ENCODE measurements at places on chromosomes 4 and X.

DNA sequence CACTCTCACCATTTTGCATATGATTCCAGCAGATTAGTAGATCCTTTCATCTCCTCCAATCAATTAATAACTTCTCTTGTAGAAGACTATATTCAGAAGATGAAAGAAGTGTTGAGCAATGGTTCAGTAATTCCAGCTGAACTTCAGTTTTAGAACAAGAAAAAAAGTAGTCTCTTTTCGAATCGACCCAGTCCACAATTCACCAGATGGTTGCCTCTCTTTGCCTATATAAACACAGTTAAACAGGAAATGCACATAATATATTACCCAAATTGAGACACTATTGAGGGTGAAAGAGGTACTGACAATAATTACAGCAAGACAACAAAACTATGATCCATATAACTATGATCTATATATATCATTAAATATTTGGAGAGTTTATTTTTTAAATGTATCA lies 16.8 kb upstream of the FAM241A start:
- DNase-seq: no peak

GRCh38 chr4:17168571-17168970 lies 270.1 kb upstream of the LDB2 start:
- DNase-seq: no peak

- no peak for DNase-seq
These were observed 722 bp upstream of the EFHC2 start for GRCh38 chrX:44344194-44344593.

DNA sequence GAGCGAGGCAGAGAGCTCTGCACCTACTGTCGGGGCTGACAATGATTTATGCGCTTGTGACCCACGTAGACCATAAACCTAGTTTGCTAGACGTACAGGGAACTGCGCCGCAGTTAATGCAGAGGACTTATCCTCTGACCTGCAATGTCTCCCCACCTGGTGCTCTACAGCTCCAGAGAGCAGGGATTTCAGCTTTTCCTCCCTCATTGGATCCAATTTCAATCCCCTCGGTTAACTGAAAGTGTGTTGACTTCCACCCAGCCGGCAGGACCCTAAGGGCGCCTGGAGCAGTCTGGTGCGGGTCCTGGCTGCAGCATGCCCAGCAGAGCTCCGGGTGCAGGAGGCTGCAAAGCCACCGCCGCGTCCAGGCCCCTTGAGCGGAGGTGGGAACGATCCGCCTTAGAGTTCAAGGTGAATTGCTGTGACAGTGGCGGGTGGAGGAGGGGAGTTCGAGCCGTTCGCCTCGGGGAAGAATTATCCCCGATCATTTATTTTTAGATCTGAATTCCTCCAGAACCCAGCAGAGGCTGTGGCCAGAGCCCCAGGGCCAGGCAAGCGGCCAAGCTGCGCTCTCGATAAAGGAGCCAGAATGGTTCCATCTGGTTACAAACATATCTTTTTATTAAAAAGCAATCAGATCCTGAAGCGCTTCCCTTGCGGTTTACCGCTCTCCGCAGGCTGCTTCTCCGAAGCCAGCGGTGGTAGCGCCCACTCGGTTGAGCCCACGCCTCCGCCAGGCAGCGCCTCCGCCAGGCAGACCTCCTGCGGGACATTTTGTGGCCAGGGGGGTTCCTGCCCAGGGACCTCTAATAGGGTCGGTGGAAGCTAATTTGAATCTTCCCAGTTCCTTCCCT lies 66.0 kb downstream of the FBXO8 start:
- DNase-seq: no peak

DNA sequence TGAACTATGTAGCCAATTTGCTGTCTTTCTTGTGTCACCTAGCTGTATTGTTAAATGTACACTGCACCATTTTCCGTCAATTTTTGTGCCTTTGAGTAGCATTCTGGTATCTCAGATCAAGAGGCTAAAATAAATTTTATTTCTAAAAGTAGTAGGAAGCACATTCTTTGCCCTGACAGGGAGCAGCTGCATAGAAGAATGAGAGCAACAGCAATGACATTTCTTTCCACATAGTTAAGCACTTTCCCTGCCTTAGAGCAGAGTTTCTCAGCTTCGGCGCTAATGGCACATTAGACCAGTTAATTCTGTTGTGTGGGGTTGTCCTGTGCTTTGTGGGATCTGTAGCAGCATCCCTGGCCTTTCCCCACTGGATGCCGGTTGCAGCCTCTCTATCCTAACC lies 173.9 kb downstream of the CHIC2 start:
- DNase-seq: no peak

GRCh38 chrX:116272322-116272721 lies 101.8 kb downstream of the AGTR2 start:
- DNase-seq: no peak

DNA sequence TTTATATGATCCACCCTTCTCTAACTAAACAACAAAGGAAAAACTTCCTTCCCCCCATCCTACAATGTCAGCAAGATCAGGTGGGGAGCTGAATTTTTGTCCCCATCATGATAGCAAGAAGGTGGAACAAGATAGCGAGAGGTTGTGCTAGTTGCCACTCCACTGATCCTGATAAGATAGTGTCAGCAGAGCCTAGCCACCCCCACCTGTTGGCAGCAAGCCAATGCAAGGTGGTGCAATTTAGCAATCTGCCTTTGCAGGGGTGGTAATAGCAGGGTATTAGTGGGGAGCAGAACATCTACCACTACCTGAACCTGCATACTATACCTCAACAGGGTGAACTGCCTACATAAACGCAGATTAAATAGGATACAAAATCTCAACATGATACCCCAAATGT lies 80.2 kb upstream of the MAMLD1 start:
- DNase-seq: no peak

GRCh38 chr4:156942991-156943390 lies 28.6 kb downstream of the PDGFC start:
- DNase-seq: no peak

- peak; percentile 64 for DNase-seq
These were observed 1993.8 kb downstream of the ARAP2 start for GRCh38 chr4:34250562-34250961.

Data from MV-4-11 (cell line).